ENCODE measurements at places on chromosomes 13 and 19.

- DNase-seq: no peak
These were observed 19.7 kb upstream of the JUND start for GRCh38 chr19:18300930-18301717.

DNA sequence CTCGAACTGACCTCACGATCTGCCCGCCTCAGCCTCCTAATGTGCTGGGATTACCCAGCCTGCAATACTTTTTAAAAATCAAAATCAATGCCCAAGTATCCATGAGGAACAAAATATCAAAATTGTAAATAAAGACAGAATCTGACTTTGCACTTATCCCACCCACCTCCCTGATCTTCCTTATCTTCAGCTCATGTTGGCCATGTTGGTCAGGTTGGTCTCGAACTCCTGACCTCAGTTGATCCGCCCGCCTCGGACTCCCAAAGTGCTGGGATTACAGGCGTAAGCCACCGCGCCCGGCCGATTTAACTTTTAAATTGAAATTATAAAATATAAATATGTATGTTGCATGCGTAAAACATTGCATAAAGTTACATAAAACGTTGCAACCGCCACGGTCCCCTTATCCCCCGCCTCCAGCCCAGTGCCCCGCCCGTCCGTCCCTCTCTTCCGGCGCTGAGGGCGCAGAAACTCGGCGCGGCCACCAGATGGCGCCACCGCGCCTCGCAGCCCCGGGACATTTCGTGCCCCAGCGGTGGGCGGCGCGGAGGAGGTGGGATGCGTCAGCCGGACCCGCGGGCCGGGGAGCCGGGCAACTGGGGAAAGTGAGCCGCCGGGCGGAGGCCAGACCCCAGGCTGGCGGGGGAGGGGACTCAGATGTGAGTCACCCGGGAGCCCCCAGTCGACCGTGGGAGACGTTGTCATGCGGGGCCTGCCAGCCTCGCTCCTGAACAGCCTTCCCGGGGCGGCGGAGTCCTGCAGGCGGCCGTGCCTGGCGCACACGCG lies 1.5 kb upstream of the GADD45B start:
- DNase-seq: peak; percentile 83

DNA sequence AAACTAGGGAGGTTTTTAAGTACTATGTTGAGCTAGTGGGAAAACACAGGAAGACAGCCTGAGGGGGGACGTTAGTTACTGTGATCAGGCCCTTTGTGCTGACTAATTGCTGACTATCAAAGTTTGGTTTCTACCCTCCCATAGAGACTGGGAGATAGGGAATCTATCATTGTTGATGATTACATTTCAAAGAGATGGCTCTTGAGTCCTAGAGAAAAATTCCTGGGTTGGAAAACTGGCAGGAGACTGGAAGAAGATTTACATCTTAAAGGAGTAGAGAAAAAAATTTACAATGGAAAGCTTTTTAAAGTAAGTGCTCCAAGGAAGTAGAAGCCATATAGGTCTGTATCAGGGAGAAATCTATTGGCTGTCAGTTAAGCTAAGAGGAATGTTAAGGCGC lies 522.0 kb upstream of the KLHL1 start:
- DNase-seq: peak; percentile 68

- no peak for DNase-seq
These were observed 781 bp downstream of the QPCTL start for GRCh38 chr19:45693106-45693788.

DNA sequence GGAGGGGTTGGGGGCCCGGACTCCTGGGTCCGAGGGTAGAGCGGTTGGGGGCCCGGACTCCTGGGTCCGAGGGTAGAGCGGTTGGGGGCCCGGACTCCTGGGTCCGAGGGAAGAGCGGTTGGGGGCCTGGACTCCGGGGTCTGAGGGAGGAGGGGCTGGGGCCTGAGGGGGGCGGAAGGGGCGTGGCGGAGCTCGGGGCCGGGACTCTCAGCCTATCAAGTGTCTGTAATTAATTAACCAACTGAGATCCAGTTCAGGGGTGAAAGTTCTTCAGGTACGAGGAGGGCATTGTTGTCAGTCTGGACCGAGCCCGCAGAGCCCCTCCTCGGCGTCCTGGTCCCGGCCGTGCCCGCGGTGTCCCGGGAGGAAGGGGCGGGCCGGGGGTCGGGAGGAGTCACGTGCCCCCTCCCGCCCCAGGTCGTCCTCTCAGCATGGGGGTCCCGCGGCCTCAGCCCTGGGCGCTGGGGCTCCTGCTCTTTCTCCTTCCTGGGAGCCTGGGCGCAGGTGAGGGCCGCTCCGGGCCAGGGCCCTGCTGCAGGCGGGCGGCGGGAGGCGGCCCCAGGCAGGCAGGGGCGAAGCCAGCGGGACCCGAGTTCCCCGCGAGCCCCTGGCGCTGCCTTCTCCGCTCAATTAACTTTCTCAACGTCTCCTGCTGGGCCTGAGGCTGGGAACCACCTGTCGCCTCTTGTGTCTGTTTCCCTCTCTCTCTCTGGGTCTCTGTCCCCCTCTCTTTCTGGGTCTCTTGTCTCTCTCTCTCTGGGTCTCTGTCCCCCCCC lies 697 bp downstream of the FCGRT start:
- no peak for DNase-seq

DNA sequence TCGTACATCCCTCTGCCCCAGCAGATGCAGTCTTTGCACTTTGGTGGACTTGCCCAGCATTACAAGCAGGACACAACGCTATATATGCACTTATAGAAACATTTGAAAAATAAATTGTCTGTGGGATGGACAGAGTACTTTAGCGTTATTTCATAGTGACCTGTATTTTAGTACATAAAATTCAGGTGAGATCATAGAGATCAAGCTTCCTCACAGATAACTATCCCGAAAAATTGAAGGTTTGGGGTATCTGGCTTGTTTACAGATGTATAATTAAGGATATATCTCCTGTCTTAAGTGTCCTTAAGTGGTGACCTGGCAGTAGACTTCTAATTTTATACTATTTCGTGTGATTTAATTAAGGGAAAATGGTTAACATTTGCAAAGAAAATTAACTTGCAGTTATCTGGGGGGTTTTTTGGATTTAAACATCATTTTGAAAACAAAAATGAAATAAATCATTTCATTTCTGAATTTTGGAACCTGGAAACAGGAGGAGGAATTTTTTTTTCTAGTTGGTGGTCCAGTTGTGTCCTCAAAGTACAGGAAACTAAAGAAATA lies 977 bp upstream of the MAB21L1 start:
- DNase-seq: no peak
